Activated naive CD8-positive, alpha-beta T cell treated with anti-CD3 and anti-CD28 coated beads for 36 hours (primary cell): ENCODE measurements at places on chromosomes 11 and 22. TPM values are rescaled to one million over a fixed set of nuclear protein-coding genes. Genes with fewer than 3 reads are reported as not detected.

VWA5A gene
- total RNA-seq, result 4.3 TPM

ANO5 gene
- 0.28 TPM for total RNA-seq

HBG1 gene
- not detected for total RNA-seq

APOL5 gene
- not detected for total RNA-seq

HBB gene
- total RNA-seq, result not detected

- no peak overlapping the region for H3K4me3 ChIP-seq
- H3K27me3 ChIP-seq, result no peaks in the 10 kb centered on the region
- H3K27ac ChIP-seq, result no peak overlapping the region
- DNase-seq, result no peak
- no peaks in the 10 kb centered on the region for H3K36me3 ChIP-seq
Observed at GRCh38 chr11:58712531-58712930, 19.2 kb downstream of the GLYAT start.

DNA sequence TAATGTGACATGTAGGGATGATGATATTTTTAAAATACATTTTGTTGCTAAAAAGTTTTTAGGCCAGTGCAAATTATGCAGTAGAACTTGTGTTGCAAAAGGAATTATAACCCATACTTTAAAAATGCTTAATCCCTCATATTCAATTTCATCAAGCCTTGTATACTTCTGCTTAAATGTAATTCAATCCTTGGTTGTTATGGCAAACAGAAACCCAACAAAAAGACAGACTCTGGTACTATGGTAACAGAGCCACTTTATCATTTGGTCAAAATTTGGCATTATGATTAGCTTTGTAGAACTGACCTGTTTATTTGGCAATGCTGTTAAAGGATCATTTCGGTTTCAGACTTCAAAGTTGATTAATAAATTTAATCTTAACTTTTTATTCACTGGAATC lies 284.8 kb downstream of the TMEM135 start:
- DNase-seq, result no peak
- no peak overlapping the region for H3K4me3 ChIP-seq
- H3K27me3 ChIP-seq, result no peaks in the 10 kb centered on the region
- H3K27ac ChIP-seq, result no peak overlapping the region
- no peaks in the 10 kb centered on the region for H3K4me1 ChIP-seq
- H3K36me3 ChIP-seq, result peaks cover 25% of the 10 kb centered on the region

DNA sequence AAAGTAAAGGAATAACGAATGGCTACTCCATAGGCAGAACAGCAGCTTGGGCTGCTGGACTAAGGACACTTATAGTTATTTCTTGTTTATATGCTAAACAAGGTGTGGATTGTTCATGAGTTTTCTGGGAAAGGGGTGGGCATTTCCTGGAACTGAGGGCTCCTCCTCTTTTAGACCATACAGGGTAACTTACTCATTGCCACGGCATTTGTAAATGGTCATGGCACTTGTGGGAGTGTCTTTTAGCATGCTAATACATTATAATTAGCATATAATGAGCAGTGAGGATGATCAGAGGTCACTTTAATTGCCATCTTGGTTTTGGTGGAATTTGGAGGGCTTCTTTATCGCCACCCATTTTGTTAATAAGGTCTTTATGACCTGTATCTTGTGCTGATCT lies 7.0 kb downstream of the OR4X1 start:
- peaks cover 12% of the 10 kb centered on the region for H3K27me3 ChIP-seq
- H3K4me1 ChIP-seq, result no peaks in the 10 kb centered on the region
- H3K36me3 ChIP-seq, result no peaks in the 10 kb centered on the region
- no peak overlapping the region for H3K27ac ChIP-seq
- no peak for DNase-seq
- H3K4me3 ChIP-seq, result no peak overlapping the region

DNA sequence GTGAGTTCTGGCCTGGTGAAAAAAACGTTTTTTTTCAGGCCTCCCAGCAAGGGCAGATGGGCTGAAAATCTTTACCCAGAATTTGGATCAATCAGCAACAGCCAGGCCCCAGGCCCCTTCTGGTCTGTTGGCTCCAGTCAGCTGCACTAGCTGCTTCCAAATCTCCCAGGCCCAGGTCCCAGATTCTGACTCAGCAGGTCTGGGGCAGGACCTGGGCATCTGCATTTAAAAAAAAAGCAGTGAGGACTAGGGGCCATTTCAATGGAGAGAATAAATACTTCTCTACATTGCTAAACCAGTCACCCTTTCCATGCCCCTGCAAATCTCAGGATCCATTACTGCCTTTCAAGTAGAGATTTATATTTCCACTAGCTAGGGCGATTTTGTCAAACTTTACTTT lies 4.3 kb downstream of the SLC15A3 start:
- peaks cover 23% of the 10 kb centered on the region for H3K4me1 ChIP-seq
- H3K4me3 ChIP-seq, result no peak overlapping the region
- no peaks in the 10 kb centered on the region for H3K27me3 ChIP-seq
- DNase-seq, result no peak
- H3K36me3 ChIP-seq, result no peaks in the 10 kb centered on the region
- H3K27ac ChIP-seq, result no peak overlapping the region

- H3K27ac ChIP-seq, result no peak overlapping the region
- peaks cover 4% of the 10 kb centered on the region for H3K27me3 ChIP-seq
- no peaks in the 10 kb centered on the region for H3K36me3 ChIP-seq
- H3K4me1 ChIP-seq, result peaks cover 1% of the 10 kb centered on the region
Observed at GRCh38 chr11:76798202-76798581, 15.0 kb downstream of the TSKU start.

DNA sequence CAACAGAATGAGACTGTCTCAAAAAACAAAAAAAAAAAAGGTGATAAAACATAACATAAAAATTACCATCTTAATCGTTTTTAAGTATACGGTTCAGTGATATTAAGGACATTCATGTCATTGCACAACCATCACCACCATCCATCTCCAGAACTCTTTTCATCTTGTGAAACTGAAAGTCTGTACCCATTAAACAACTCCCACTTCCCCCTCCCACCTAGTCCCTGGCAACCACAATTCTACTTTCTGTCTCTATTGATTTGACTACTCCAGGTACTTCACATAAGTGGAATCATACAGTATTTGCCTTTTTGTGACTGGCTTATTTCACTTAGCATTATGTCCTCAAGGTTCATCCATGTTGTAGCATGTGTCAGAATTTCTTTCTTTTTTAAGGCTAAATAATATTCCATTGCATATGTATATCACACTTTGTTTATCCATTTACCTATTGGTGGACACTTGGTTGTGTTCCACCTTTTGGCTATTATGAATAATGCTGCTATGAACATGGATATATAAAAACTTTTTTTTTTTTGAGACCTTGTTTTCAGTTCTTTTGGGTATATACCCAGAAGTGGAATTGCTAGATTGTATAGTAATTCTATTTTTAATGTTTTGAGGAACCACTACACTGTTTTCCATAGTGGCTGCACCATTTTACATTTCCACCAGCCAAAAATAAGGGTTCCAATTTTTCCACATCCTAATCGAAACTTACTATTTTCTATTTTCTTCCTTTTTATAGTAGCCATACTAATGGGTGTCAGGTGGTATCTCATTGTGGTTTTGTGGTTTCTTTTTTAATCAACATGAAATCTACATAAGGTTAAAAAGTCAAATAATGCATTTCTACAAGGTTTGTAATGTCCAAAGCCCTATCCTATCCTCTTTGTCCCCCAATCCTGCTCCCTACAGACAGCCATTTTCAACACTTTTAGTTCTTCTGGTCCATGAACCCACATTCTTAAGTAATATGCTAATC lies 23.4 kb upstream of the PIK3C2A start:
- H3K27me3 ChIP-seq, result no peaks in the 10 kb centered on the region
- peak overlapping the region; percentile 22 for H3K4me3 ChIP-seq
- DNase-seq, result peak; percentile 61
- H3K4me1 ChIP-seq, result peaks cover 20% of the 10 kb centered on the region

DNA sequence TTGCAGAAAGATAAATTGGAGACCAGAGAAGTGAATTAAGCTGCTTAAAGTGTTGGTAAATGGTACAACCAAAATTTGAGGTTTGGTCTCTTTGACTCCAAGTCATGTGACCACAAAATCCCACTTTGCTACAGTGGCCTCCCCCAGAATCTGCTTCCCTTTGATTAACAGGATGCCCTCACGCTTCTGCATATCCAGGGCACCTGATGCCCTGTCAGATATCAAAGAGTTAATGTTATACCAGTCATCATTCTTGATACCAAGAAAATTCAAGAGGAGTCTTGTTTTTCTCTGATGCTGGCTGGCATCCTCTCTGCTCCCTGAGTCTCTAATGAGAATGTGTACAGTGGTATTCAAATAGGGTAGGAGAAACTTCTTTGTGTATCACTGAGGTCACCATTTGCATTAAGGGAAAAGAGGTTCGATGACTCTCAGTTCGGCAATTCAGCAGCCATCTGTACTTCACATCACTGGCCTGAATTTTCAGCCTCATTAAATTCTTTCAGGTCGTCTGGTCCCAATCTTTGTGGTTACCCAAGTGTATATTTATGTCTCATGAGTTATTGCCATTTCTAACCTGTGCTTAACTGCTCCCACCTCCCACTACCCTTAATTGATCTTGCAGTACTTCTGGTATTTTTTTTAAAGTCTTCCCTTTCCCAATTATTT lies 73.9 kb downstream of the BDNF start:
- H3K27ac ChIP-seq, result no peak overlapping the region
- H3K36me3 ChIP-seq, result peaks cover 3% of the 10 kb centered on the region
- H3K27me3 ChIP-seq, result no peaks in the 10 kb centered on the region
- no peak for DNase-seq

DNA sequence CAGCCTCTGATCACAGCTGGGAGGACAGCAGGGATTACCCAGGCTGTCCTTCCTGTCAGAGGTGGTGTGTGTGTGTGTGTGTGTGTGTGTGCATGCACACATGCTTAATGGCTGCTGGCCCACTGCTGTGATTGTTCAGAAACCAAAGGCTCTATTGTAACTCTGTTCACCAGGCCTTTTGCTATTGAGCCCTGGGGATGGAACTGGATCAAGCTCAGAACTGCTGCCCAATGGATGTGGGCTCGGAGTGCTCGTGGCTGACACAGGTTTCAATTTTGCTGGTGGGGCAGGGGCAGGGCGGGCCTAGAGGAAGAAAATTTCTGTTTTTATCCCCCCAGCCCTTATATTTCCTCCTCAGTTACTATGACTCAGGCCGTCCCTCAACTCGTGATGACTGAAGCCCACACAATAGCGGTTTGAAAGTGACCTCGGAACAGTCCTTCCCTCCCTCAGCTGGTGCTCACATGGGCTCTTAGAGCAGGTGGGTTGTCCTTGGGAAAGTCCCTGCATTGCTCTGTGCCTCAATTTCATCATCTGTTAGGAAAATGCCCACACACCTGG lies 359.3 kb downstream of the TENM4 start:
- DNase-seq, result no peak
- no peak overlapping the region for H3K4me3 ChIP-seq
- H3K36me3 ChIP-seq, result no peaks in the 10 kb centered on the region
- H3K27ac ChIP-seq, result no peak overlapping the region

DNA sequence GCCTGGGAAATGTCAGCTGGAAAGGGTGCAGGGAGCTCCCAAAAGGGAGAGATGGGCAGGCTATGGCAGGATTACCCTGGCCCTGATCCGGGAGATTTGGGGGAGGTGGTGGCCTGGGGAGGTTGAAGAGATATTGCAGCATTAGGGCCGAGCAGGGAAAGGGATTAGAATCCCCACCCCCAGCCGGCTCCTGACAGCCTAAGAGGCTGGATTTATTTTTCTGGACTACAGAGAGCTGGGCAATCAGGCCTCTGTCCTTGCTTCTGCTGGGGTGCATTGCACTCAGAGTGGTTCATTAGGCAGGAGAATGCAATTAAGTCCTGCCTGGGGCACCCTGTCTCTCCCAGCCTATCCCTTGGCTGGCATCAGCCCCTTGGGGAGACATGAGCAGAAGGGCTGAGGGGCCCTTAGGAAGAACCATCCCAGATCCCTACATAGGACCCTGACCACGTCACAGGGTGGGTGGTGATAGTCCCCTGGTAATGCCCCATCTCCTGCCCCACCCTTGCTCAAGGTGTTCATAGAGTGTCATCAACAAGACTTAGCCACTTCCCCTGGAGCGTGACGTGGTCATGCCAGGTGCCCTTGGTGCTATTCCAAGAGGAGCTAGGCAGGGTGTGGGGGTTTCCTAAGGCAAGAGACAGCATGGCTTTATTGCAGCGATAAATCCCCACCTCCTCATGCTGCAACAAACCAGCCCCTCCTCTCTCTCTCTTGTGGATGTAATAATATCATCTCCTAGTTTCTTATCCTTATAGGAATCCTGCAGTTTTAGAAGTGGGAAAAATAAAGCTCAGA lies 38.4 kb upstream of the KLHL35 start:
- DNase-seq, result no peak
- H3K36me3 ChIP-seq, result no peaks in the 10 kb centered on the region
- H3K4me3 ChIP-seq, result no peak overlapping the region
- no peaks in the 10 kb centered on the region for H3K27me3 ChIP-seq

DNA sequence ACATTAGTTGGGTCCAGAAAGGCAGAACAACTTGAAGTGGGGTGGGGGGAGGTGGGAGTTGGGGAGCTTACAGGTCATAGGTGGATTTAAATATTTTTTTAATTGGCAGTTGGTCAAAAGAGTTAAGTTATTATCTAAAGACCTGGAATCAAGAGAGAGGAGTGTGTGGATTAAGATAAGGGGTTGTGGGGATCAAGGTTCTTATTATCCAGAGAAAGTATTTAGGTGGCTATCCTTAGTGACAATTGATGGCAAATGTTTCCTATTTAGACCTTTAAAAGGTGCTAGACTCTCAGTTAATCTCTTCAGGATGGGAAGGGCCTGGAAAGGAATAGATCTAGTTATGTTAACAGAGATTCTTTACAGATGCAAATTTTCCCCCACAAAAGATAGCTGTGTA lies 120.7 kb upstream of the OR9Q1 start:
- H3K4me3 ChIP-seq, result no peak overlapping the region
- H3K27ac ChIP-seq, result no peak overlapping the region
- peaks cover 6% of the 10 kb centered on the region for H3K4me1 ChIP-seq
- H3K36me3 ChIP-seq, result no peaks in the 10 kb centered on the region
- no peak for DNase-seq

GRCh38 chr22:43334378-43334777 lies 8.8 kb downstream of the SCUBE1 start:
- DNase-seq, result no peak
- no peaks in the 10 kb centered on the region for H3K27me3 ChIP-seq
- no peaks in the 10 kb centered on the region for H3K36me3 ChIP-seq
- H3K4me3 ChIP-seq, result no peak overlapping the region

GRCh38 chr11:33697997-33698396 lies 2.6 kb downstream of the C11orf91 start:
- peaks cover 16% of the 10 kb centered on the region for H3K4me1 ChIP-seq
- H3K4me3 ChIP-seq, result no peak overlapping the region

GRCh38 chr11:73981051-73981805 lies 1.4 kb downstream of the UCP2 start:
- H3K4me3 ChIP-seq, result peak overlapping the region; percentile 92
- H3K36me3 ChIP-seq, result peaks cover 61% of the 10 kb centered on the region
- no peak for DNase-seq
- peak overlapping the region; percentile 98 for H3K27ac ChIP-seq

DNA sequence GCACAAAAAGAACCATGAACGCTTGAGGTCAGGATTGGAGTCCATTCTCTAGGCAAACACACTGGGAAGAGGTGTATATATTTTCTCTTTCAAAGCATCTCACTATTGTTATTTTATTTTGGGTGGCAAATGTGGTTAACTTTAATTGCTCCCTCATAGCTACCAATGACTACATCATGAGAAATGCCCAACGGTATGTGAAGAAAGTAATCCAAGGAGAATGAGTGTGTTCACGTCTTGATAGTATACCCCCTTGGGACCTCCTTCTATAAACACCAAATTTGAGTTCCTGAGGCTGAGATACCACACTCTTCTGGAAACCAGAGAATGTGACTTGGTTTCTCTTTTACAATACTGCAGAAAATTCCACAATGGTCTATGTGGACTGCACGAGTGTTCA lies 15.8 kb downstream of the OR8D1 start:
- H3K4me3 ChIP-seq, result no peak overlapping the region
- no peak overlapping the region for H3K27ac ChIP-seq
- no peaks in the 10 kb centered on the region for H3K4me1 ChIP-seq
- peaks cover 5% of the 10 kb centered on the region for H3K27me3 ChIP-seq
